ENCODE measurements at places on chromosomes 12 and 14.

GRCh38 chr12:105316931-105317852, 13.3 kb upstream of the C12orf75 start:
- DNase-seq: no peak

DNA sequence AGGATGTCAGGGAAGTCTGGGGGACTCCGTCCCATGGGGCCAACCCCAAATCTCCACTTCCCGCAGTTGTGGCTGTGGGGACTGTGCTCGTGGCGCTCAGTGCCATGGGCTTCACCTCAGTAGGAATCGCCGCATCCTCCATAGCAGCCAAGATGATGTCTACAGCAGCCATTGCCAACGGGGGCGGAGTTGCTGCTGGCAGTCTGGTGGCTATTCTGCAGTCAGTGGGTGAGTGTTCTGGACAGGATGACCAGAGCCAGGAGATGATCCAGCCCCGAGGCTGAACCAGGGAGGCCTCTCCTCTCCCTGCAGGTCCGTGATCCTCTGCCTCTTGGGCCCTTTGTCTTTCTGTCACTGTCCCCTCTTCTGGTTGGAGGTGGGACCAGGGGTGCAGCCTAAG, 8.8 kb upstream of the IFI27 start:
- no peak for DNase-seq

DNA sequence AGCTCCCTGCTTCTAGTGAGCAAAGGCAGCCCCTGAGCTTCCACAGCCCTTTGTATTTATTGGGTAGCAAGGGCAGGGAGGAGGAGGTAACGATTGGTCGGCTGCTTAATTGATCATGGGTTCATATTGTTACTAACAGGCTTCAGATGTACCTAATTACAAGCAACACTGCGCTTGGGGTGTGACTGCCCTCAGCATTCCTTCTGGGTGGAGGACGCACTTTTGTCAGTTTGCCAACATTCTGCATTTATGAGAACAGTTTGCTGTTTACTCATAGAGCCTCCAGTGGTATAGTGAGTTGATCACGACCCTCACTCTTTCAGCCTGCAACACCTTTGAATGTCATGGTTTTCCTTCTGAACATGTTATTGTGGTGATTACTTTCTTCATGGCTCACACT, 9.6 kb downstream of the TSHR start:
- no peak for DNase-seq

DNA sequence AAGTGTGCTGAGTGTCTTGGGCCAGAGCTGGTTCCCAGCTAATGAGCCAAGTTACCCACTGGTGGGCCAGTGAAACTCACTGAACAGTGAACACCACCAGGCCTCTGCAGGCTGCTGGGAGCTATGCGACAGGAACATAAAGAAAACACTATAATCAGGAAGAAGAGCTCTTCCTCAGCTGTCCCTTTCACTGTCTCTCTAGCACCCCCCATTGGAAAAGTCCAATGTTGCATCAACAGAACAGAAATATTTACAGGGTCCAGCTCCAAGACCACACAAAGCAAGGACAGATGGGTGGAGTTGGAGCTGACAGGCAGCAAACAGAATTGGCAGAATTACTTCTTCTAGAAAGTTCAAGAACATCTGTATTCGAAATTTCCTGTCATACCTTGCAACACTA, 903.6 kb upstream of the TMEM132C start:
- DNase-seq: no peak

- DNase-seq: no peak
These were observed 71.7 kb upstream of the KICS2 start for GRCh38 chr12:64293654-64294364.

- DNase-seq: peak; percentile 32
These were observed 77.5 kb downstream of the COX16 start for GRCh38 chr14:70281939-70282338.

- no peak for DNase-seq
These were observed 17.3 kb downstream of the EML1 start for GRCh38 chr14:99810559-99810874.

- DNase-seq: no peak
These were observed 308.0 kb downstream of the ITPR2 start for GRCh38 chr12:26524862-26525465.

DNA sequence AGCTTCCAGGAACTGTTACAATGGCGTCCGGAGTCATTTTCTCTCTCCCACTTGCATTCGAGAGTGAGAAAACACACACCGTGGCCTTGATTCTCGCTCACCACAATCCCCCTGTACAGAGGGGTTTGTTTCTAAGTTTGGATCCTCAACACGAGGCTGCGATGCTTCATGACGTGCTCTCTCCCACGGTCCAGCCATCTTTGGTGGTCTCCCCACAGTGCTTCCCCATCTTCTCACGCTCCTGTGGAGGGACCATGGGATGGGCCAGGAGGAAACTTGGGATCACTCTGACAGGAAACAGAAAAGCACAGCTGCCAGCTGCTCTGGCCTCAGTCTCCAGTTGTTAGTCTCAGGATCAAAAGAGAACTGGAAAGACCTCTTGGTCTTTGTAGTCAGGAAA, 28.1 kb downstream of the OR10P1 start:
- no peak for DNase-seq

DNA sequence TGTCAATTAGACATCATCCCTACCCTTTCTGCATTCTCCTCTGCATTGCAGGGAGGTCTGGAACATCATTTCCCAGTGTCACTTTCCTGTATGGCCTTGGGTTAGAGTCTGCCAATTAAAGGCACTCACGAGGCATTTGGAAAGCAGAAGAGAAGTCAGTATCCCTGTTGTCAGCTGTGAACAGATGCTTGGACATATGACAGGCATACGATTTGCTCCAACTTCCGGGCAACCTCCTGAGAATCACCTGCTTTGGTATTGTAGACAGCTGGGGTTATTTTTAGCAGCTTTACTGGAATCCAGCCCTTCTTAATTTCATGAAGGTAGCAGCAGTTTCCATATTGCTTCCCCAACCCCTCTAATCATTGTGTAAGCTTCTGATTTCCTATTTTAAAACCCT, 88.7 kb upstream of the DHRS4 start:
- no peak for DNase-seq

GRCh38 chr12:29735604-29736003, 48.1 kb downstream of the TMTC1 start:
- no peak for DNase-seq

GRCh38 chr14:38282936-38283335, 27.0 kb upstream of the CLEC14A start:
- no peak for DNase-seq

GRCh38 chr12:66203820-66204219, 14.8 kb downstream of the IRAK3 start:
- DNase-seq: no peak

GRCh38 chr12:113186666-113187325, 1.3 kb downstream of the RITA1 start:
- no peak for DNase-seq

DNA sequence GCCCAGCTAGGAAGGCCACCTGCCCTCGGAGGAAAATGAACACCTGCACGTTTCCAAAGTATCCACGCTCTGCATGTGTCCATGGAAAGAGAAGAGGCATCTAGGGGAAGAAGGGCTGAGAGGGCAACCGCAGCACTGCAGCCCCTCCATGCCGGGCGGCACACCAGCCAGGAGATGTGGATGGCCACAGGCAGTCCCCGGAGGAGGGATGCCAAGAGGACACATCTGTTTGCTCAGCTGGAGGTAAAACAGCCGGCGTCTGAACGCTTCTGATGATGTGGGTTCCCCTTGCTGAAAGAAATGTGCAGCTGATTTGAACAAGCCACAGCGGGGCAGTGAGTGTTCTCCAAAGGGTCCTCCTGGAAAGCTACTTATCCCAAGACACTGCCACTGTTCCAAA, 34.0 kb downstream of the CHGA start:
- DNase-seq: peak; percentile 85

DNA sequence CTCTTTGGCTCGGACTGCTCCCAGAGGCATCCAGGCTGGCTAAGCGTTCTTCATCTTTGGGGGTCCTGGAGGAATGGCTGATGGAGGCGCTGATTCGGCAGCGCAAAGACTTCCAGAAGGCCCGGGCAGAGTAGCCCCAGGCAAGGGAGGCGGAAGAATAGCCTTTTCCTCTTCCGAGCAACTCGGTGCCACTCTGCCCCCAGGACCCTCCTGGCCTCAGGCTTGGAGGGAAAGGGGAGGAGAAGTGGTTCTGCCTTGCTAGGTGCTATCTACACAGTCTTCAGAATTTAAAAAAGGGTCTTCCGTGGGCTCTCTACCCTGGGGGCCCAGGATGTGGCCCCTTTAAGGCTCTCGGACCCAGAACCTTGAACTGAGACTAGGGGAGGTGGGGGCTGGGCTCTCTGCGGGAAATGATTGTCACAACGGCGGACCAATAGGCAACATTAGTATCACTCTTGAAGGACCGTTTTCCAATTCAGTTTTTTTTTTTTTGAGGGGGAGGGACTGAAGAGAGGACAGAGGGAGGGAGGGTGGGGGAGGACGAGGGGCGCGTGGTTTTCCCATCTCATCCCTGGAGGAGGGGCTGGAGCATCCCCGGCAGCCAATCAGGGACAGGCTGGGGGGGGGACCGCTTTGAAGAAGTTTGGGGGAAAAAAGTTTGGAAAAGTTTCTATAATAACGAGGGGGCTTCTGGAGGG, at the start of gene NFATC4:
NFATC4 (plus strand) TSS at position 671 of the 698 bp plus-strand sequence. CDS start 157 bp downstream, outside the sequence.
- DNase-seq: peak; percentile 67
